ENCODE measurements at places on chromosomes 4 and X. TPM values are rescaled to one million over a fixed set of nuclear protein-coding genes. Genes with fewer than 3 reads are reported as not detected.

The RTL5 gene
- total RNA-seq, result 1.5 TPM

The REELD1 gene
- not detected for total RNA-seq

The FSTL5 gene
- not detected for total RNA-seq

The PDGFC gene
- total RNA-seq, result 17.0 TPM

The WAS gene
- total RNA-seq, result 3.0 TPM

The ESX1 gene
- not detected for total RNA-seq

The RXFP1 gene
- not detected for total RNA-seq

The NOX1 gene
- not detected for total RNA-seq

All from right atrium auricular region (tissue), 2 donors.